NCI-H2171 (cell line): ENCODE measurements at places on chromosomes 6 and 20.
A peak's percentile ranks its signal among the peaks of the same experiment; 100 is the strongest.

DNA sequence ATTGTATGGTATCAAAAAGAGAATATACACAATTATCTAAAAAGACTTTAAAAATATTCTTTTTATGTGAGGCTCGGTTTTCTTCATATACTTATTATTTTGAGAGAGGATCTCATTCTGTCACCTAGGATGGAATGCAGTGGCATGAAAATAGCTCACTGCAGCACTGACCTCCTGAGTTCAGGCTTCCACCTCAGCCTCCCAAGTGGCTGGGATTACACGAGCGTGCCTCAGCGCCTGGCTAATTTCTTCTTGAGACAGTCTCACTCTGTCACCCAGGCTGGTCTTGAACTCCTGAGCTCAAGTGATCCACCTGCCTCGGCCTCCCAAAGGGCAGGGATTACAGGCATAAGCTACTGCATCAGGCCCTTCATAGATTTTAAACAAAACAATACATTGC, 10.7 kb downstream of the DEK start:
- no peak for DNase-seq

- no peak for DNase-seq
These were observed 127.9 kb upstream of the NAA20 start for GRCh38 chr20:19889011-19889953.

DNA sequence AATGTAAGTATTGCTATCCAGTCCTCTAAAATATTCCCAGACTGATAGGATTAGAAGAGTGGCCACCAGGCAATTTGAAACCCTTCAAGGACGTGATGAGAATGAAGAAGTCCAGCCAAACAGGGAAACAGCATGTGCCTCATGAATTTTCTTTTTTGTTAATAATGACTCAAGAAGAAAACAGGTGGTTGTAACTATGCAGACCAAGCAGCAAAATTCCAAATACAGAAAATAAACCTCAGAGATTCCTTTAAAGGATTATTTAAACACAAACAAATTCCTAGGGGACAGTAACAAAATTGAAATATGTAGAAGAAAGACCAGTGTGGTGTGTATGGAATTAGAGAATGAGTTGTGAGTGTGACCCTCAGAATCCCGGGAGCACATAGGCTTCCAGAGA, 239.2 kb downstream of the KCNQ5 start:
- no peak for DNase-seq

GRCh38 chr6:162773996-162774395, 46.2 kb downstream of the PACRG start:
- DNase-seq: peak; percentile 52
